GM18507 (cell line): ENCODE measurements at places on chromosomes 16 and 17.

GRCh38 chr17:18260332-18261145, at the start of gene MIEF2:
Gene MIEF2, plus strand, starts transcription at chr17:18260662. Its CDS starts 2,059 bp downstream, at chr17:18262721.
- peak; percentile 97 for DNase-seq

GRCh38 chr17:73360961-73361761, 49.4 kb upstream of the CDC42EP4 start:
- DNase-seq, result no peak

GRCh38 chr17:45092911-45093430, 31.9 kb downstream of the NMT1 start:
- DNase-seq, result no peak

DNA sequence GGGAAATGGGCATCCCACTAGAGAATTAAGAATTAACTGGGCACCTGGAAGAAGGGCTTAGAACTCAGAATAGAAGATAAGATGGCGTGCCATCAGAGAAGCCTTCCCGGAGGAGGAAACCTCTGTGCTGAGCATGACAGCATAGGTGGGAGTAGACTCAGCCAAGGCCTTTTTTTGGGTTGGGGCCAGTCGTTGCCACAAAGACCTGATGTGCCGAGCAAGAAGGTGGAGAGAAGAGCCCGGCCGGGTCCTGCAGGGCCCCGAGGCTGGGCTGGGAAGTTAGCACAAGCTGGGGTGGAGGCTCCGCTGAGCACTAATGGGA, 1.1 kb upstream of the RAB11FIP4 start:
- no peak for DNase-seq

DNA sequence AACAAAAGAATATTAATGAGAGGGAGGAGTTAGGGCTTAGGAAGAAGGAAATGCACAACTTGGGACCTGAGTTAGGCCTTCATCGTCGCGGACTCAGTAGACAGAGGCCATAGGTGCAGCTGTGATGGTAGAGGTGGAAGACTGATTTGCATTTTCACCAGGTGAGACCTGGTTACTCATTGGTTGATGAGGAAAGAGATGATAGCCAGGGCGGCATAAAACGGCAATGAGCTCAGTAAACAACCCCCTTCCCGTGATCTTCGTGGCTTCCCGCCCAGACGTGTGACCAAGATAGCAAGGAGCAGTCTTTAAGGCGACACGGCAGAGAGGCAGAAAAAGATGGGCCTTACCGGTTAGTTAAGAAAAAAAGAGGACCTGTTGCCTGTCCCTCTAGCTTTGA, at the start of gene TMC5:
Gene TMC5 (plus strand): TSS at position 244 of the 400 bp plus-strand sequence. CDS start 22,156 bp downstream, outside the sequence.
- DNase-seq, result no peak

GRCh38 chr17:6100146-6100545, 30.0 kb downstream of the WSCD1 start:
- DNase-seq, result no peak

DNA sequence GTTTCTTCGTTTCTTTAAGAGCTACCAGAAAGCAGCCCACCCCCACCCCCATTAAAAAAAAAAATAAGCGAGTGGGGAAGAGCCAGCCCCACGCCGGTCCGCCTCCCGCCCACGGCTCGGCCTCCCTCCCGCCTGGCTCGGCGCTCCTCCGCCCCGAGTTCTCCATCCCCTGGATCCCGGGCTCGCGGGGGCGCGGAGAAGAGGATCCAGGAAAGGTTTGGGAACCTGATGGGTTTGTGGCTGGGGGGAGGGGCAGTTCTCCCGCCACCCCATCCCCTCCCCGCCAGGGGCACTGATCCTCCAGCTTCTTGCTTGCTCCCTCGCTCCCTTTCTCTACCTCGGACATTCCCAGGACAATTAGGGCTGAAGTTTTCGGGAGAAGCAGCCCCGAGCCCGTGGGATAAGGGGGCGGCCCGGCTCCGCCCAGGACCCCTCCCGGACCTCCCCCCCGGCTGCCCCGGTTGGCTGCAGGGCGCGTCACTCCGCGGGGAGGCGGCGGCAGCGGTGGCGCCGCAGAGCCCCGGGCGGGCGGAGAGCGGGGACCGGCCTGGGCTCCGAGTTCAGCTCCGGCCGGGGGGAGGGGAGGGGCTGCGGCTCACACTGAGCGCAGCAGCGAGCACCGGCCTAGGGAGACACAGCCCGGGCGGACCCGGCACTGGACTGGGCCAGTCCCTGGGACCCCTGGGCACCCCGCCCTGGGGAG, 1.0 kb upstream of the SALL1 start:
- no peak for DNase-seq

- no peak for DNase-seq
Observed at GRCh38 chr17:21043296-21044232, 753 bp upstream of the USP22 start.

GRCh38 chr17:74429604-74430384, 2.1 kb upstream of the GPRC5C start:
- DNase-seq, result no peak

DNA sequence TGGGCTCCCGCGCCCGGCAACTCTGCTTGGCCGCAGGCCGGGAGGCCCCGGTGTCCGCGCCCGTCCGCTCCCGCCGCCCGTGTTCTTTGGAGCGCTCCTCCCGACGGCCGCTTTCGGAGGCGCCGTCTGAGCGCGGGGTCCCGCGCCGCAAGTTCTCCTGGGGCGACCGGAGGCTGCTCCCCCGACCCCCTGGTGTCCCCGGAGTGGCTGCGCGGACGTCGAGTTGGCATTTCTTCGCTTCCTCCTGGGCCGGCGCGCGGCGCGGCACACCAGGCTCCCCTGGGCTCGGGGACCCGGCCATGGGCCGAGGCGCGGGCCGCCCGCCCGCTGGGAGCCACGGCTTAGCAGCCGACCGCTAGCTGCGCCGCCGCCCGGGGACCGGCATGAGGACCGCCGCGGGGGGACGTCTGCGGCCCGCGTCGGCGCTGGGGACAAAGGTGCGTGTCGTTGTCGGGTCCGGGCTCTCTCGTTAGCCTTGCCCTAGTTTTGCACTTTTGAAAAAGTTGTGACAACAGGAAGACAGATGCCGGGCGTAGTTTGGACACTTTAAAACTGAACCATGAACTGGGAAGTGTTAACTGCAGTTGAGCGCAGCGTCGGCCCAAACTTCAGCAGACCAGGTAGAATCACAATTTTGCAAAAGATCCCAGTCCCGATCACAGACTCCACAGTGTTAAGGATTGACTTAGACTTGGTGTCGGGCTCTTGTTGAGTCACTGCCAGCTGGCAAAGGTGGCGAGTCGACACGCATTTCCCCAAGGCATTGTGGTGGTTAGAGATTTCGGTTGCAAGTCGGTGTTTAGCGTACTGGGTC, 700 bp downstream of the UBN1 start:
- DNase-seq, result no peak

DNA sequence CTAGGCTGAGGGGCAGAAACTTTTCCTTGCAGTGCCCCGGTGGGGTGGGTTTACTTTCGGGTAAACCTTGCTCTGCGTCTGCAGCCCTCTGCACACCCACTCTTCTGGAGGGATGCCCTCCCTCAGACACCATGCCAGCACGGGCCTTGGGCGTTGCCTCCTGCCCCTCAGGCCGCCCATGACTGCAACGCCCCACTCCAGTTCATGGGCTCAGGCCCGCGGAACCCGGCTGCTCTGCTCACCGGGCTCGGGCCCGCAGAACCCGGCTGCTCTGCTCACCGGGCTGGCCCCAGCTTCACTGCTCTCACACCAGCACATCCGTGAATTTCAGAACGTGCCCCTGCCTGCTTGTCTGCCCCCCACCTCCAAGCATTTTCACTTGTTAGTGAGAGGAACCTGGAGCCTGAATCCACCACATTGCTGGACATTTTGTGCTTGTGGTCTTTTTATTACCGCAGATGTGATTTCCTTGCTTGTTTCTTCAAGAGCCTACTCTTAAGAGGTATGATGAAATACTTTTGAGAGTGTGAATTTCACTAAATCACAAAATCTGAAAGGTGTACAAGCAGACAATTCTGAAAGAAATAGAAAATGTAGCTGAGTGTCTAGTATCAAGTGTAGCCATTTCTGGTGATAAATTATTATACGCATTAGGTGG, 130.9 kb downstream of the RPTOR start:
- DNase-seq, result no peak

GRCh38 chr17:73693071-73693470, 48.8 kb upstream of the SDK2 start:
- DNase-seq, result no peak

DNA sequence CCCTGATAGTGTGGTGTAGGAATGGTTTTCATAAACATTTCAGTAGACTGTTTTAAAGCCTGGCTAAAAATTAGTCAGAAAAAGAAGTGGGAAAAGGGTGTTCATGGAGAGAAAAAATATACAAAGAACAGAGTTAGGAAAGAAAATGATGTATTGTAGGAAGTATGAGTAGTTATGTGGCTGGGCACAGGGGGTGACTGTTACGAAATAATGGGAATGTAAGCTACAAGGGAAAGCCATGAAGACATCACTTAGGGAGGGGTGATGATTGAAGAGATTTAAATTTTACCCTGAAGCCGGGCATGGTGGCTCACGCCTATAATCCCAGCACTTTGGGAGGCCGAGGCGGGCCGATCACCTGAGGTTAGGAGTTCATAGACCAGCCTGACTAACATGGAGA, 55.3 kb downstream of the NUP88 start:
- no peak for DNase-seq

- DNase-seq, result no peak
Observed at GRCh38 chr16:56715126-56715525, 14.8 kb upstream of the NUP93 start.

DNA sequence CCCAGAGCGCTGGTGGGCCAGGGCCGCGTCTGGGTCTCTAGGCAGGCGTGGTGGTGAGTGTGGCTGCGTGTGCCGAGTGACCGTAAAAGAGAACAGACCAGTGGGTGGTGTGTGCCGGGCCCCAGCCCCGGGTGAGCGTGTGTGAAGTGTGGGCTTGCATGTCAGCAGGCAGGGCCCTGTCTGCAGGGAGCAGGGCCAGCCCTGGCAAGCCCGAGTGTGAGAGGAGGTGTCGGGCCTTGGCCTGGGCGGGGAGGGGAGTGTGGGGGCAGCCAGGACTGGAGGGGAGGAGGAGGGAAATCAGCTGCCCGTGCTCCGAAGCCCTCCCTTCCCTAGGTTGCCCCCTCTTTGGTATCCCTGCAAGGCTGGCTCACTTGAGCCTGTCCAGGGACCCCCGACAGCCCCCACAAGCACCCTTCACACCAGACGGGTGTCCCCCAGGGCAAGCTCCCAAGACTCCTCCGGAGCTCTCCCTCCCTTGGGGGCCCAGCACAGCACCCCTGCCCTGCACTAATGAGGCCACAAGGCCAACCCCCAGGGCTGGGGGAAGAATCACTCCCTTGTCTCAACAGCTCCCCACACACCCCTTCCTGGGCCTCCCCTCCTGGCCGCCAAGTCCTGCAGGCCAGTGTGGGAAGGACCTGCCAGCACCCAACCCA, 1.9 kb downstream of the USH1G start:
- no peak for DNase-seq

DNA sequence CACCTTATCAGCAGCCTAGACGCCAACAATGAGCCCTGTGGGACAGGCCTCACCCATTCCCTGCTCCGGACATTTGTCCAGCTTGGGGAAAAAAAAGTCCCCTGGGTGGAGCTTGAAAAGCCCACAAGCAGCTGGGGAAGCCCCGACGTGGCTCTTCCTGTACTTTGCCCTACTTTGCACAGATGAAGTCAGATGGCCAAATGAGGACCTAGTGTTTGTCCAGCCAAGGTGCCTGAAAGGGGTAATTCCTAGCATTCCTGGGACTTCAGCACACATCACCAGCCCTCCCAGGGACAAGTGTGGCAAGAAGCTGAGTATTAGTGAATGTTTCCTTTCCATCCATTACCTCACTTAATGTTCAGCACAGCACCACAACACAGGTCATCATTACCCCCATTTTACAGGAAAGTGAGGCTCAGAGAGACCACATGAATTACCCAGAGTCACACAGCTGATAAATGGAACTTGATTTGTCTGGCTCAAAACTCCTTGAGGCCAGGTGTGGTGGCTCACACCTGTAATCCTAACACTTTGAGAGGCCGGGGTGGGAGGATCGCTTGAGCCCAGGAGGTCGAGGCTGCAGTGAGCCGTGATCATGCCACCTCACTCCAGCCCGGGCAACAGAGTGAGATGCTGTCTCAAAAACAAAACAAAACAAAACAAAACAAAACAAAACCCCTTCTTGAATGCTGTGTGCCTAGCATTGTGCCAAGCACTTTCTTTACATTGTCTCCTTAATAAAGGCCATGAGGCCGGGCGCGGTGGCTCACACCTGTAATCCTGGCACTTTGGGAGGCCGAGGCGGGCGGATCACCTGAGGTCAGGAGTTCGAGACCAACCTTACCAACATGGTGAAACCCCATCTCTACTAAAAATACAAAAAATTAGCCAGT, 19.9 kb upstream of the PLLP start:
- no peak for DNase-seq

GRCh38 chr17:81114351-81115093, 50.8 kb upstream of the PVALEF start:
- DNase-seq, result no peak

- no peak for DNase-seq
Observed at GRCh38 chr17:78766743-78767294, 15.3 kb downstream of the CYTH1 start.

DNA sequence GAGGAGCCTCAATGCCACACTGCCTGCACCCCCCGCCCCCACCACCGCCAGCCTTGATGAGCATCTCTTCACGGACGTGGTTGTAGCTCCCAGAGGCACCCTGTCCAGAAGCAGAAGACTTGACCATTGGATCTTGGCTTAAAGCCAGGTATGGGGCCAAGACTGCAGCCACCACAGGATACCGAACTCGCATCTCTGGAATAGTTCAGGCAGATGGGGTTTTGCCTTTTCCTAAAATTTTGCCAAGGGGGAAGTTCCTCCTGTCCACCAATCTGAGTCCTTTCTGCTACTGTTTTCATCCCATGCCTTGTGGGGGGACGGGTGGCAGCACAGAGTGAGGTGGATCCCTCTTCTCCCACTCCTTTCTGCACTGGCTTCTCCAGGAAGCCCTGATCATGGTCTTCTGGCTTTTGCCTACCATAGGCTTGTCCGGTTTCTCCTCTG, 939 bp downstream of the CORO6 start:
- DNase-seq, result no peak

- no peak for DNase-seq
Observed at GRCh38 chr16:23187341-23187740, 4.8 kb downstream of the SCNN1G start.

DNA sequence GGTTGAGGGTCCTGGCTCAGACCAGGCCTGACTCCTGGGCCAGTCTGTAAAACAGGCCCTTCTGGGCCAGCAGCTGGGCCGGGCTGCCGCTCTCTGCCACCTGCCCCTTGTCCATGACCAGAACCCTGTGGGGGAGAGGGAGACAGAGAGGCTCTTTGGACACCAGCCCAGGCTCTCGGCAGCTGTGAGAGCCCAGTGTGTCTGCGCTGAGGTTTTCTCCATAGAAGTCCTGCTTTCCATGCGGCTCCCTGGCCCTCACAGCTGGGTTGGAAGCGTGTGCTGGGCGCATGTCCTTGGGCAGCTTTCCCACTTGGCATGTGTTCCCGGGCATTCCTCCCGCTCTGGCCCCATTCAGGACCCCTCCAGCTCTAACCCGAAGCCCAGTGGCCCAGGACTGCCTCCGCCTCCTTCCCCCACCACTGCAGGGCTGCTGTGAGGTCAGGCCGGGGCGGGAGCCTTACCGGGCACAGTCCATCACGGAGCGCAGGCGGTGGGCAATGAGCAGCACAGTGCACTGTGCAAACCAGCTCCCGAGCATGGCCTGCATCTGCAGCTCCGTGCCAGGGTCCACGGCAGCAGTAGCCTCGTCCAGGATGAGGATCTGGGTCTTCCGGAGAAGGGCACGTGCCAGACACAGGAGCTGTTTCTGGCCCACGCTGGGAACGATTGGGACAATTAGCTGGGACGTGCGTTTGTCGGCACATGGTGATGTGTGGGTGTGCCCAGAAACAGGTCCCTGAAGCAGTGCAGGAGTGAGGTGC, 73.0 kb downstream of the ABCC6 start:
- DNase-seq, result no peak
